NCI-H524 (cell line): ENCODE measurements at places on chromosomes 6 and 20.
A peak's percentile ranks its signal among the peaks of the same experiment; 100 is the strongest.

- no peak for DNase-seq
Measured at GRCh38 chr6:108988765-108989164, 105.9 kb downstream of the SESN1 start.

DNA sequence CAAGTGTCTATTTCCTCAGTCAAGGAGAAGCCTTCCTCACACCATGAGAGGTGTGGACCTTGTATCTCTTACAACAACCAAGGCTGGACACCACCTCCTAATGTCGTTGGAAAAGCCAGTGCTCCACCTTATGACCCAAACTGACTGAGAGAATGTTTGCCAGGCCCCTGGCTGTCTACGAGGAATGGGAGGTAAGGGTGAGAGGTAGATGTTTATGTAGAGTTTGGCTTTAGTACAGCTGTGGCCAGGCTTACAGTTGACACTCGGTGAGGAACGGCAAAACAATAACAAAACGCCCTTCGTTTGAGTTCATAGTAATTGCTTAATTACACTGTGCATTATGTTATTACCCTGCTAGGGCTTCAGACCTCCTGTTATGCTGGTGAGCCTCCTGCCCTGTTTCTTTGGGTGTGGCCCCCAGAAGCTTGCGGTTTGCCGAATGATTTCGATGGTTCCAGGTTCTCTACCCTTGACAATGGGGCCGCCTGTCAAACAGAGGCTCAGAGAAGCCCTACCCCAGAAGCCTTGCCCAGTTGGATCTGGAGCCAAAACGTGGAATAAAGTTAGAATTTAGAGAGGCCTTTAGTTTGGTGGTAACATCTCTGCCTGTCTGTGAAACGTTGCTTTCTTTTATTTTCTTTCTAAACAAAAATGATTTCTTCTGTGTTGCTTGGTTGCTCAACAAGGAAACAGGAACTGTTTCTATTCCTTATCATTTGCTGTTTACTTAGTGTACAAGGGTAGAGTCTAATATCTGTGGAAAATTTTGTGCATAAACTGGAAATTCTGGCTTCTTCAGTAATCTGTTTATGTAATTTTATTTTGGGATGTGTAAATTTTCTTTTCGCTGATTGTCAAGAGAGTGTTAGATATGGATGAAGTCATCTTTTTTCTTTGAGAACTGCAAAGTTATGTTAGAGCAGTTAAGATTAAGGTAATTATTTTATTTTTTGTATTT, 60.4 kb upstream of the FOXQ1 start:
- DNase-seq, result no peak

DNA sequence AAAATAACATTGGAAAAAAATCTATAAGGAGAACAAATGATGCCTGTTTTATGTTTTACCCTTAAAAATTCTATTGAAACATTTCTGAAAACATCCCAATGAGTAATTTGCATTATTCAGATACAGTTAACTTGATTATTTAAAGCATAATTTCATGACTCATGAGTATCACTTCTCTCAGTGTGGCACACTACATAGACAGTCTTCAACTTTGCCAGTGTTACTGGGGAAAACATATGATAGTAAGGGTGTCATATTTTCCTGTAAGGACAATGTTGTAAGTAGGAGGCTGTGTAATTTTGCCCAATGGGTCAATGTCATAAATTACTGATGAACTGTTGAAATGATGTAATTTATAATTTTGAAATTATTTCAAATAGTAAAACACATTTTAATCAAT, 125.5 kb downstream of the PHACTR1 start:
- no peak for DNase-seq

GRCh38 chr6:75065523-75065922, 140.3 kb downstream of the COL12A1 start:
- no peak for DNase-seq

GRCh38 chr6:170264086-170264485, 26.8 kb downstream of the DLL1 start:
- DNase-seq, result no peak

DNA sequence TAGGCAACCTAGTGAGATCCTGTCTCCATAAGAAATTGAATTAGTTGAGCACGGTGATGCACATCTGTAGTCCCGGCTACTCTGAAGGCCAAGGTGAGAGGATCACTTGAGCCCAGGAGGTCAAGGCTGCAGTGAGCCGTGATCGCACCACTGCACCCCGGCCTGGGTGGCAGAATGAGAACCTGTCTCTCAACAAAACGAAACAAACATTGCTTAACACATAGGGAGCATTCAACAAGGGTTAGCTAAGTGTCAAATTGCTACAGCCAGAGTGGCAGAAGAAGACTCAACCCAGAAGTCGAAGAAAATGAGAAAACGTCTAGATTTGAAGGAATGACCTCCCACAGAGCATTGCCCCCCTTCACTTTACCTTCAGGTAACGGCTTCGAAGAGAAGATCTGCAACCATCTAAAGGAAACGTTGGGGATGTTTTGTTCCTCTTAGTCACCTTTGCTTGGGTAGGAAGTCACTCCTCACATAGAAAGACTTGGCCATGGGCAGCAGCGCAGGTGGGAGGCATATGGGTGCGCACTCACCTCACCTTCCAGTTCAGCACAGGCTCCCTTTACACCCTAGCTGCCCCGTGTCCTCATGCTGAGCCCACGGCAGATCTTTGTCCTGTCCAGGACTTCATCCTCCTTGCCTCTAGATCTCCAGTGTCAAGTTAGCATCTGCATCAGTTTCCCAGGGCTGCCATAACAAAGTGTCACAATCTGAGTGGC, 63.7 kb upstream of the SHLD1 start:
- no peak for DNase-seq

GRCh38 chr20:51563486-51564332, 21.2 kb upstream of the NFATC2 start:
- no peak for DNase-seq

GRCh38 chr6:152897807-152898399, 84.9 kb downstream of the FBXO5 start:
- peak; percentile 18 for DNase-seq

DNA sequence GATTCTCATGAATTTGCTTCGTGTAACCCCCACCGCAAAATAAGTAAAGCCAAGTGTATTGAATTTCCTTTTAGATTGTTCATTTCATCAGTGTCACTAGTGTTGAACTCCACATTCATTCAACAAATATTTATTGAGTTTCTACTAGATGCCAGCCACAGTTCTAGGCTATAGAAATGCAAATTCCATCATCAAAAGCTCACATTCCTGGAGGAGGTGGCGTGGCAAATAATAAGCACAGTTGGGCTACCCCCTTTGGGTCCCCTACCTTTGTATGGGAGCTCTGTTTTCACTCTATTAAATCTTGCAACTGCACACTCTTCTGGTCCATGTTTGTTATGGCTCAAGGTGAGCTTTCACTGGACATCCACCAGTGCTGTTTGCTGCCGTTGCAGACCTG, 12.7 kb upstream of the ME1 start:
- DNase-seq, result no peak

DNA sequence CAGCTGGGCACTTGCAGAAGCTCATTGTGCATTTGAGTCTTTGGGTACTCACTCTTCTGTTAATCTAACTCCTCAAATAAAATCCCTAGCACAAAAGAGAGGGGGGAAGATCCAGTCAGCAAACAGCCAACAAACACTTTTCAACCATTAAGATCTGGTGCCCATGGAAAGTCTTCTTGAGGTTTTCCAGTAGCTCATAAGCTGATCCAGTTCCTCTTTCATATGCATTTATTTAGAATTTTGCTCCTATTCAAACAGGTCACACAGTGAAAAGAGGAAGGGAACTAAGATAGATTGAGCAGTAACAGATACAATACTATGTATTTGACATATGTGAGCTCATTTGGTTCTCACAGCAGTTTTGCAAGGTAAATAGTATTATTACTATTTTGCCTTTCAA, 38.6 kb downstream of the HLA-DPB1 start:
- no peak for DNase-seq

DNA sequence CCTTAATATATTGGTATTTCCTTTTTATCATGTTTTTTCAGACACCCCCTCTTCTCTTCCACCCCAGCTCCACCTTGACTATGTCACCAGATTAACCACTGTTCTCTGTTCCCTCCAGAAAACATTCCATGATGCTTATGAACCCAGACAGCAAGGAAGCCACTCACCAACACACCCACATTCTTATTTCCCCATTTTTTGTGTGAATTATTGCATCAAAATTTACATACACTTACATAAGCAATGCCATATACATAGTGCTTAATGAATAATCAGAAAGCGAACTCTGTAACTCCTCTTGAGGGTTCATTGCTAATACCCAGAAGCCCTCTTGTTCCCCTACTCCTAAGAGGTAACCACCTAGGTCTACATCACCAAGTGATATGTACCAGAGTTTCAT, 182.3 kb upstream of the CDYL start:
- no peak for DNase-seq

- DNase-seq, result no peak
Measured at GRCh38 chr6:70411542-70412251, 1.6 kb upstream of the FAM135A start.

DNA sequence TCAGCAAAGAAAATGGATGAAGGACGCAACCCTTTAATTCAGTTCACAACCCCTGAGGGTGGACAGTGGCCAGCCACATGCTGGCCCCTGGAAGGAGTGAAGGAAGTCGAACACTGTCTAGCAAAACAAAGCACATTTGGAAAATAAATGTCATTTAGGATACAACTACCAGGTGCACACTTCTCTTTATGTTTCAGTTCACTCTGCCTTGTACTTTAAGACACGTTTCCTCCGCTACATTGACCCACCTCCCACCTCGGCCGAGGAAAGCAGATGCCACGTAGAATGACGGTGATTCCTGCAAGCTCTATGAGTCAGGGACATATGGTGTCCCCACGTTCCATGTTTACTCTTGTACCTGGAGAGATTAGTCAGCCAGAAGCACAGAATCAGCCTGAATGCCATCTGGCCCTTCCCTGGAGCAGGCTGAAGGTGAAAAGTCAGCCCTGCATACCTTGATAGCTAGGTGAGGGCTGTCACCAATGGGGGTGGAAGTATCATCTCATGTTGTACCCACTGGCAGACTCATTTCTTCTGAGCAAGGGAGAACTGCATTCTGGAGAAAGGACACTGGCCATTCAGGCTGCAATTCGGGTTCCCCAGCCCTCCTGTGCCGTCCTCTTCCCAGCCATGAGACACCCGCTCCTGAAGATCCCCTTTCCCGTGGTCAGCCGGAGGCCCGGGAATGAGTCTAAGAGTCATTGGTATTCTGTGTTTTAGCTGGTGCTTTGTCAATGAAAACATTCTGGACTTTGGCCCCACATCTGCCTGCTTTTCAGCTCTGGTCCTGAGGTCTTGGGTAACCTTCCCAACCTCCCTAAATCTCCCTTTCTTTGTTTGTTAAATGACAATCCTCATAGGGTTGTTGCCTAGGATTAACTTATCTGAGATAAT, 60.6 kb downstream of the FOXA2 start:
- no peak for DNase-seq

DNA sequence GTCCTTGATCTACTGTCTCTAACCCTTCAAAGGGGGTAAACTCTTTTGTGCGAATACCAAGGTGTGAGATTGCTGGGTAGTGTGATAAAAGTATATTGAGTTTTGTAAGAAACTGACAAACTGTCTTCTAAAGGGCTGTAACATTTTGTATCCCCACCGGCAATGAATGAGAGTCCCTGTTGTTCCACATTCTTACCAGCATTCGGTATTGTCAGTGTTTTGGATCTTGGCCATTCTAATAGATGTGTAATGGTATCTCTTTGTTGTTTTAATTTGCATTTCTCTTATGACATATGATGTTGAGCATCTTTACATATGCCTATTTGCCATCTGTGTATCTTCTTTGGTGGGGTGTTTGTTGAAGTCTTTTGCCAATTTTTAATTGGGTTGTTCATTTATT, 1090.7 kb downstream of the KIF16B start:
- DNase-seq, result no peak
